ENCODE measurements at places on chromosomes 3 and 15. TPM values are rescaled to one million over a fixed set of nuclear protein-coding genes. Genes with fewer than 3 reads are reported as not detected.

- H3K27me3 ChIP-seq = no peaks in the 10 kb centered on the region
- no peak overlapping the region for H3K4me3 ChIP-seq
- no peaks in the 10 kb centered on the region for H3K36me3 ChIP-seq
- H3K4me1 ChIP-seq = no peaks in the 10 kb centered on the region
- no peak overlapping the region for H3K27ac ChIP-seq
Measured at GRCh38 chr3:189372243-189372642, 200.5 kb downstream of the TPRG1 start.

The TICRR gene
- 0.76 TPM for total RNA-seq

The IGSF10 gene
- total RNA-seq = 2.1 TPM

The STXBP5L gene
- total RNA-seq = 0.32 TPM

GRCh38 chr3:147705651-147706051 lies 296.5 kb downstream of the ZIC1 start:
- DNase-seq = no peak
- H3K27me3 ChIP-seq = no peaks in the 10 kb centered on the region
- H3K36me3 ChIP-seq = no peaks in the 10 kb centered on the region

The CAND2 gene
- total RNA-seq = 1.0 TPM

GRCh38 chr15:90270502-90271150 lies 5.2 kb downstream of the NGRN start:
- H3K36me3 ChIP-seq = peaks cover 58% of the 10 kb centered on the region
- H3K27me3 ChIP-seq = no peaks in the 10 kb centered on the region
- H3K4me1 ChIP-seq = peaks cover 37% of the 10 kb centered on the region
- no peak overlapping the region for H3K4me3 ChIP-seq

The PLCH1 gene
- total RNA-seq = 0.94 TPM

The MORC1 gene
- total RNA-seq = not detected

GRCh38 chr15:98799461-98800390 lies 151.4 kb downstream of the IGF1R start:
- H3K4me3 ChIP-seq = peak overlapping the region; percentile 11
- DNase-seq = no peak
- peaks cover 38% of the 10 kb centered on the region for H3K4me1 ChIP-seq
- H3K27ac ChIP-seq = peak overlapping the region; percentile 54
